NCI-H1436 (cell line): ENCODE measurements at places on chromosomes 7 and 10.
A peak's percentile ranks its signal among the peaks of the same experiment; 100 is the strongest.

DNA sequence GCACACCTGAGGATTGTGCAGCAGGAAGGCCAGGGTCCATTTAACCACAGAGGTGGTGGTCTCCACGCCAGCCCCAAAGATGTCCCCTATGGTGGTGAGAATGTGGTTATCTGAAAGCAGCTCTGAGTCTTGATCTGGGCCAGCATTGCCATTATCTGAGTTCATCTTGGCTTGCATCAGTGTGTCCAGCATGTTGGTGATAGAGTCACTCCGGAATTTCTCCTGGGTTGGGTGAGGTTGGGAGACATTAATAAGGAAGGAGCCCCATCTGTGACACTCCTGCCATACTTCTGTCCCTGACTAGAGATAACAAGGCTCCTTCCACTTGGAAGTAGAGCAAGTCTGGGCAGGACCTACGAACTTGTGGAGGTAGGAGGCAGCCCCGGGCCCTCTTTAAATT is 4.2 kb downstream of the CYP17A1 start:
- DNase-seq, result no peak

DNA sequence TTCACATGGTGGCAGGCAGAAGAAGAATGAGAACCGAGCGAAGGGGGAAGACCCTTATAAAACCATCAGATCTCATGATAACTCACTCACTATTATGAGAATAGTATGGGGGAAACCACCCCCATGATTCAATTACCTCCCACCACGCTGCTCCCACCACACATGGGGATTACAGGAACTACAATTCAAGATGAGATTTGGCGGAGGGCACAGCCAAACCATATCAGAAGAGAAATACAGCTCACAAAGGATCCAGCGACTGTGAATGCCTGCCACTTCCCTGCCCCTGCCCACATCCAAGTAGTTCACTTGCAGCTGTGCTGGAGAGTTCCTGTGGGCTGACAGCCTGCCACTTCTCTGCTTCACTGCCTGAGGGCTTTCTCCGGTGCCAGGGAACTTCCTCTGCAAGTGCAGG is 148.7 kb downstream of the C7orf25 start:
- DNase-seq, result no peak

DNA sequence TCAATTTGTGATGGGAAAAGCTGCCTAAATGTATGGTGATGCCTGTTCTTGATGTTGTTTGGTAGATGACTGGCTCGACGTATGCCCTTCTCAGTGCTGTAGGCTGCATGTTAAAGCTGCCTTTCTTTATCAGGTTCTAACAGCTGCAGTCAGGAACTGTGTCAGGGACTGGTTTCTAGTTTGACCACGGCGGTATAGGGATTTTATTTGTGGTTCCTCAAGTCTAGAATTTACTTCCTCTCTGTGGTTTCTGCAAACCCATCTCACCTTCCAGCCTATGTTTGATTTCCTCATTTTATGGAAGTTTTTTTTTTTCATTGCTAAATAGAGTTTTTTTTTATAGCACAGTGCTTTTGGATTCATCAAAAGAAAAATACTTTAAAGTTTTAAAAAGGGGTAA is 26.5 kb downstream of the LMTK2 start:
- no peak for DNase-seq

GRCh38 chr10:119542988-119543813 is 682 bp upstream of the RGS10 start:
- no peak for DNase-seq

DNA sequence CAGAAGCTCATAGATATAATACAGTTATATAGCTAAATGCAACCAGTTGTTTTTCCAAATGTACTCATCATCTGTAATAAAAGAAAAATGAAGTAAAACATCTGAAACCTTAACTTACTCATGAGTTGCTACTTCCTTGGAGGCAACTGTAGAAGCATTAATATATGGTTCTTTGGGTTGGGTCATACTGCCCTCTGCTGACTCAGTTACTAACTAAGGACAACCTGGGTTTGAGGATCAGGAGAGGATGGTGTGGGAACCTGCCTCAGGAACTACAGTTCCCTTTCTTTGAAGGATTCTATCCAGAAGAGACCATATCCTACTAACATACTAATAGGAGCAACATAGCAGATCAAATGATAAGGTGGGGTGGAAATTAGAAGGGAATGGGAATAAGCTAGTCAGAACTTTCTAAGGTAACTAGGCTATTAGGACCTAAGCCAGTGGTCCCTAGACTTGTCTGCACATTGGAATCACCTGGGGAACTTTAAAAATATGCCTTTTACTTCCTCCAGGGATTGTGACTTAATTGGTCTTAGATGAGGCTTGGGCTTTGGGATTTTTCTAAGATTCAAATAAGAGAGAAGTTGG is 20.7 kb downstream of the COX15 start:
- DNase-seq, result peak; percentile 27

DNA sequence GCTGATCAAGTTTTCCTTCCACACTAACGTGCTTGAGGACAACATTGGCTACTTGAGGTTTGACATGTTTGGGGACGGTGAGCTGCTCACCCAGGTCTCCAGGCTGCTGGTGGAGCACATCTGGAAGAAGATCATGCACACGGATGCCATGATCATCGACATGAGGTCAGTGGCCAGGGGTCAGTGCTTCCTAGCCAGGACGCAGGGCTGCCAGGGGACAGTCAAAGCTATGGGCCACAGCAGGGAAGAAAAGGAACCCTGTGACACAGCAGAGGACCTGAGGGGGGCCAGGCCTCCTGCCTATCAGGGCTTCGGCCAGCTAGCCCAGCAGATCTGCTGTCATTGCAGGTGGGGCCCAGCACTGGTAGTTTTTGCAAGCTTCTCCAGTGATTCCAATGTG is 5.2 kb downstream of the RBP3 start:
- DNase-seq, result no peak

DNA sequence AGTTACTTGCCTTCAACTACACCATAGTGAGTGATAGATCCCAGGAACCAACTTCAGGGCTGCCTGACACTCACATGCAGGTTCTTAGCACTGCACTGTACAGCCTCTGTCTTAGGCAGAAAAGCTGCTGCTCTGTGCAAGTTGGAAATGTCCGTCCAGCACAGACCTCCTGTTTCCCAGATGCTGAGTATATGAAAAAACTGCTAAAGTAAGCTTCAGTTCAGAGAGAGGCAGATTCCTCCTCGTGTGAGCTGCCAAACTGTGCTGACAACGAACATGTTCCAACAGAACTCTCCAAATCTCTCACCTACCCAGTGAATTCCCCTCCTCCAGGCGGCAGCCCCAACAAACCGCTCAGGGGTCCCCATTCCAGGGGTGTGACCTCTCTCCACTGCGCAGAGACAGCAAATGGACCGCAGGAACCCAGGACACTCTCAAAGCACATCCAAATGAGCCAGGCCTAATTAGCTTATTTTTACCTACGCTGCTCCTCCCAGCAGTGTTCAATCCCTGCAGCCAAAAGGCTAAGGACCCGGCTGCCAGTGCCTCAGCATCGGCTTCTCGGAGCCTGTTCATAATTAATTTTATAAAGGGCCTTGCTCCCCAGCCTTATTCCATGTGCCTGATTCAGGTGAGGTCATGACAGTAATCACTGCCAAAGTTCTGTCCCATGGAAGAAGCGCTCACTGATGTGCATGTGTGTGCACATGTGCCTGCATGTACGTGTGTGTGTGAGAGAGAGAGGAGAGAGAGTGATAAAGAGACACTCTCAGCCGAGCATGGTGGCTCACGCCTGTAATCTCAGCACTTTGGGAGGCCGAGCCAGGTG is 159.5 kb upstream of the AUTS2 start:
- no peak for DNase-seq

DNA sequence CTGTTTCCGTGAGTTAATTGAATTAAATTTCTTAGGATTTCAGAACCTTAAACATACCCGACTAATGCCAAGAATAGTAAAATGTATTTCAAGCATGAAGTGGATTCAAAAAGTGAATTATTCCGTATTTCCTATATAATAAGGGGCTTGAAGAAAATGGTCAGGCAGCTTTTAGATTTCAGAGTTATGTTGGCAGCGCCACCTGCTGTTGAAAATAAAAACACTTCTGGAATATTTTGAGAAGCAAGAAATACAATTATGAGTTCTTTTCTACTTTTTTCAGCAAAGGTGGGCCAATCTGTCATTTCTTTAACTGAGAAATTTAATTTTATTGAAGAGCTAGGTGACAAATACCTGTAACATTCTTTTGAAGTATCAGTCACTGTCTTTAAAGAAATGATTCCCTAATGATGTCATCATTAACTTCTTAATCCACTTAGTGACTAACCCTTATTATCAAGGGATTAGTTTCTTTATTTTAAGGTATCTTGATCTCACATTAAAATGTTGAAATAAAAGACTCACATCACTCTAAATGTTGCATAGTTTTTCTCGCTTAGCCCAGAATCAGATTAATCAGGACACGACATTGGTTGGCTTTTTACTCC is 36.6 kb upstream of the AGR3 start:
- peak; percentile 38 for DNase-seq

DNA sequence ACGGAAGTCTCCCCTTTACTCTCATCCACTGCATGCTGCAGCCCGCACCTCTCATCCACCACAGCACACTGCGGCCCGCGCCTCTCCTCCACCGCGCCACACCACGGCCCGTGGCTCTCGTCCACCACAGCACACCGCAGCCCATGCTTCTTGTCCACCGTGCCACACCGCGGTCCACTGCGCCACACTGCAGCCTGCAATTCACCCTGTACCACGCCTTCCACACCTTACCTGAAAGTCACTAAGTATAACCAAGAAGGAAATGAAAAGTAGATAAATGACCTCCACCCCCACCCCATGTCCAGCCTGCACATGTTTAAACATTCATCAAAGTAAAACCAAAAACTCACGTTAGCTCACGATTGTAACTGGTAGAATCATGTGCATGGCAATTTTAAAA is 176.1 kb downstream of the DIP2C start:
- no peak for DNase-seq

- peak; percentile 20 for DNase-seq
Measured at GRCh38 chr10:103451831-103452505, at the start of gene CALHM2. Gene CALHM2 (minus strand): TSS chr10:103452370. CDS start chr10:103449941, 2,429 bp downstream.

DNA sequence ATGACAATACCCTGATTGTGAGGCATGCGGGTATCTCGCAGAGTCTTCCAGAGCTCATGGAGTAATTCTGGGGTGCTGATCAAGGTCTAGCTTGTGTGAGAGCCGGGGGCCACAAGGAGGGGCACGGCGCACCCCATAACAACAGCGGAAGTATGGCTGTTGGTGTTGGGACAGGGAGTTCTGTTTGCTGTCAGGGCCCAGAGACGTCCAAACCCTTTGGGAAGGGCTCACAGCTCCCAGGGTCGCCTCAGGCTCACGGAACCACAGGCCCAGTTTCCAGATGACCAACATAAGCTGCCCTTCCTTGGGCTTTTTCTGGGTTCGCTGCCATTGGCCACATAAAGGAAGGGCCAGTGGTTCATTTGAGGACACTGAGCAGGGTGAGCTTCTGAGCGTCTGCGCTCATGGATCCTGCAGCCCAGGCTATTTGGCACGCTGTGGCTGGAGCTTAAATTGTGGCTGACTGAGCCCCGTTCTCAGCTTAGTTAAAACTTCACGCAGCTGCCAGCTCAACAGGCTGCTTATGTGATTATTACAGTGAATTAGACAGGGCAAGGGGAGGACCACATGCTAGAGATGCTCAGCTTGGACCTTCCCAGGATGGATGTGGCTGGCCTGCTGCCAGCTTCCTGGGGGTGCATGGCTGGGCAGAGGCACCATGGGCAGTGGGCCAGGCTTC is 92.3 kb downstream of the DNAJB6 start:
- DNase-seq, result no peak

- DNase-seq, result no peak
Measured at GRCh38 chr7:98278936-98279335, 2.5 kb upstream of the BRI3 start.

DNA sequence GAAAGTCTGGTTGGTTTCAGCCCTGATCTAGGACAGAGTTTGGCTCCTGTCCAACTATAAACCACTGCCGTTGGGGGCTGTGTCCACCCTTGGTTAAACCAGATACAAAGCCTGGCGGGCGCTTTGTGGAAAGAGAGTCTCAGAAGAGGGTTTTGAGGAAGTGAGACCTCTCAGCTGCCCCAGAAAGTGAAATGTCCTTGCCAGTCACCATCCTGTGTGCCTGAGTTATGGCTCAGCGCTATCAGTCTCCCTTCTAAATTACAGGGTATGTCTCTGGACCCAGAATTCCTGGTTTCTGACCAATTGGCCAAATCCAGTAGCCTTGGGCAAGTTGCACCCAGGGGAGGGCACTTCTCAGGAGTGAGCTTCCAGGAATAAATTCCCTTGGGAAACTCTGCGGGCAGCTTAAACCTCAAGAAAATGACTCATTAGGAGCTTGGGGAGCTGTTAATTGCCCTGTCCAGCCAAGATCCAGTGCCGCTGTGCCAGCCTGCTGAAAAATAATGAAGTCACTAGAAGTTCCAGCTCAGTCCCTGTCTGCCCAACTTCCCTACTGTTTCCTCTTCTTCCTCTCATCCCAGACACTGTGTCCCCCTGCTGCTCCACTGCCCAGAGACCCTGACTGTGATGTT is 66.7 kb upstream of the PDZD8 start:
- no peak for DNase-seq
